ENCODE measurements at places on chromosomes 11 and 22.

- DNase-seq, result no peak
These were observed 32.4 kb downstream of the JAM3 start for GRCh38 chr11:134101282-134101681.

- no peak for DNase-seq
These were observed 673 bp upstream of the DUSP18 start for GRCh38 chr22:30668386-30668710.

DNA sequence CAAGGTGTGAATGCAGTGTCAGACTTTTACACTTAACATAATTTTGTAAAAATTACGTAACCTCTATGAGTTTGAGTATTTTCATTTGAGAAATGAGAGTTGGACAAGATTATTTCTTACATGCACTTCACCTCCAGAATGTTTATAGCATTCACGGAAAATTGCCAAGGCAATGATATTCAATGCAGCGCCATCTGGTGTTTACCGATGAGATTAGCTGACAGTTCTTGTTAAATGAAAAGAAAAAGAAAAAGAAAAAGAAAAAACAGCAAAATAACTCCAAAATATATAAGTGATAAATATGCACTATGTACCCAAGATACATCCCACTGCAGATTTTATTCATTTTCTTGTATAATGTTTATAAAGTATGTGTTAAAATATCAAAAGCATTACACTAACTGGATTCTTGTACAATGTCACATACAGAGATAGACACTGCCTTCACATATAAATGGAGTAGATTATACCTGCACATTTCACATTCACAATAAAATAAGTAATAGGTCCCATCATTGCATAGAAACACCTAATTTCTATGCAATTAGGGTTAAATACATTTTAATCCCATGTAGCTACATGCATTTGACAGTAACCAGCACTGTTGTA lies 976.3 kb upstream of the FAT3 start:
- peak; percentile 21 for DNase-seq

GRCh38 chr11:72493426-72494108 lies 59.2 kb upstream of the CLPB start:
- no peak for DNase-seq

- no peak for DNase-seq
These were observed 382.7 kb downstream of the METTL15 start for GRCh38 chr11:28490773-28491382.

GRCh38 chr11:34300926-34301295 lies 56.9 kb downstream of the ABTB2 start:
- no peak for DNase-seq

GRCh38 chr22:50253046-50253915 lies 2.2 kb upstream of the HDAC10 start:
- DNase-seq, result no peak

DNA sequence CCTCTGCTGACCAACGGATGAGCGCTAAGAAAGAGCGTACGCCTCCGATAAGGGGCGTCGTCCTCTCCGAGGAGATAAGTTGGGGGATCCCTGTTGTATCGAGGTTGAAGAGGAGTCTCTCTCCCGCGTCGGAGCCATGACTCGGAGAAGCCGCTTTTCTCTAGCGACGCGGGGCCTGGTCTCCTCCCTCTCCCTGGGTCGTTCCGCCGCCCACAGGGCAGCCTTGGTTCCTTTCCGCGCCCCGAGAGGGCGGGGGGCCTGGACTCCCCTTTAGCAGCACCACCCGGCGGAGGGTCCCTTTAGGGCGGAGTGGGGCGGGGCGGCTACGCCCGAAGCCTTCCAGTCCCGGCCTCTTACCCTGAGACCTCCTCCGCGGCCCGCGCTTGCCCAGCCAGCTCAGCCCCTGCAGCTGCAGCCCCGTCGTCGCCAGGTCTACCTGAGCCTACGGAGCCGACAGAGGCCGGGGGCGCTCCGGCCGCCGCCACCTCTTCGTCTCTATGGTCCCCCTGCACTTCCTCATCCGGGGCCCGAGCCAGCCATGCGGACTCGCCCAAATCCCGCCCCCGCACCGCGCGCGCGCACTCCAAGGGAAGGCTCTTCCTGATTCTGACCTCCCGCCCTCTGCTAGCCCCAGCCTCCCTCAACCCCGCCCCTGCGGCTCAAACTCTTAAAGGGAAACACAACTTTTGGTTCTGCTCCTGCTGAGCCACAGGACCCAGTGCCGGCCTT lies at the start of gene PRR14L:
Gene PRR14L, minus strand, starts transcription at position 497 of the 729 bp plus-strand sequence. CDS start 11,272 bp downstream, outside the sequence.
- DNase-seq, result peak; percentile 97

GRCh38 chr11:64251016-64251752 lies at the start of gene PLCB3:
Gene PLCB3 (plus strand): TSS chr11:64251530. CDS start chr11:64251650, 120 bp downstream.
- DNase-seq, result peak; percentile 56

DNA sequence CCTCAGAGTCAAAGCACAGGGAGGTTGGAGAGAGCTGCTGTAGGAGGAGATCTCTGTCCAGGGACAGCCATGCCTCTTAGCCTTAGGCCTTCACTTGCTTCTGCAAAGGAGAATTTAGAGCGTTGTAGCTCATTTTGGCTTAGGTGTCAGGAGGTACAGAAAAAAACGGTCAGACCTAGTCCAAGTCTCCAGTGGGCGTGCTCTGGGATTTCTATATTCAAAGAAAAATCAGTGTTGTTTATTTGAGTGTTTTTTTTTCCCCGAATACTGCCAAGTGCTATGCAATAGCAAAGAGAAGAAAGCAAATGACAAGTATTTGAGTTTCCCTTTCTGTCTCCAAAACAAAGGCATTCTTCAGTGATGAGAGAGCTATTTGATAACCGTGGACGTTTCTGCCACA lies 22.7 kb upstream of the OPCML start:
- DNase-seq, result no peak

- DNase-seq, result no peak
These were observed 6.8 kb downstream of the CABP7 start for GRCh38 chr22:29726512-29727130.

DNA sequence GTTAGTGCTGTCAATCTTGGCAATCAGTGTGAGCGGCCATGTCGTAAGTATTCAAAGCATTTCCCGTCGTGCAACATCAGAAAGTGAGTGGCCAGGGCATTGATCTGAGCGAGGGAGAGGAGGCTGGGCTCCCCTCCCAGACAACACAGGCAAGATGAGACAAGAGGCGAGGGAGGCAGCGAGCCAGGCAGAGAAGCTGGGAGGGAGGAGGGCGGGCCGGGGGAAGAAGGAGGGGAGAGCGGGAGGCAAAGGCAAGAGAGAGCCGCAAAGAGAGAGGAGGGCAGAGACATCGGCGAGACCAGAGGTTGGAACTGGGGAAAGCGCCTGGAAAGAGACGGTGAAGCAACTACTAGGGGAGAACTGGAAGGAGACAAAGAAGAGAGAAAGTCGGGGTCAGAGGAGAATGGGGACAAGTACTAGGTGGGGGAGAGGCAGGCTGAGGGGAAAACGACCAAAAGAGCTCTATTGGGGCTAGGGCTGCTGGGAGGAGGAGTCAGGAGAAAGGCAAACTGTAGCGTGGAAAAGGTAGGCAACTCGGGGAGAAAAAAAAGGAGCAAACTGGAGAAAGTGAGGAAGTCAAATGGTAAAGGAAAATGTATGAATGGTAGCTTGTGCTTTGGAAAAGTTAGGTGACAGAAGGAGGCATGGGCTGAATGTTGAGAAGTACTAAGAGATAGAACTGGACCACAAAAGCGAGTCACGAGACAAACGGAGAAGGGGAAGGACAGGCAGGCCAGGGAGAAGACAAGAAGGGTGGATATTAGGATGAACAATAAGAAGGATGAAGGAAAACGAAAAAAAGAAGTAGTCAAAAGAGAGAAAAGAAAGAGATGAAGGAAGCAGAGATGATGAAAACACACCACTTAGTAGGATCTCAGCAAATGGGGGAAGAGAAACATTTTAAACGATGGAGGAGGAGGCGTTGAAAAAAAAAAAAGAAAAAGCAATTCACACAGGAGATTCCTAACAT lies 130.5 kb upstream of the C11orf58 start:
- DNase-seq, result no peak

GRCh38 chr11:73113426-73113825 lies 28.7 kb downstream of the FCHSD2 start:
- DNase-seq, result no peak

DNA sequence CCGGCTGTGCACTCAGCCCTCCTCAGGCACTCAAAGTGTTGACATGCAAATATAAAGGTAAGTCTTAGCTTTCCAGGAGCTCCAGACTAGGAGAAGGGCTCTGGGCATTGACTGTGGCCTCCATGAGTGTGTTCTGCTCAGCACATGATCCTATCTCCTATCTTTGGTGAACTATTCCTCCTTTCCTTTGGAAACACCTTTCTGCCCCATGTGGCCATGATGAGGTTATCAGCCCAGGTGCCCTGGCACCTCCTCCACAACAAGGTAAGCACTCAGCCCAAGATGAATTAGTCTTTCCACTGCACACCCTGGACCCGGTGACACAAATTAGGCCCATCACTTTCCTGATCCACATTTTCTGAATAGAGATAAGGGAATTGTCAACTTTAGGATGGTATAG lies 37.9 kb upstream of the LMO1 start:
- DNase-seq, result no peak

- no peak for DNase-seq
These were observed 15.2 kb downstream of the SAA4 start for GRCh38 chr11:18221274-18221876.

GRCh38 chr11:95076416-95076815 lies 9.7 kb downstream of the SRSF8 start:
- DNase-seq, result no peak

DNA sequence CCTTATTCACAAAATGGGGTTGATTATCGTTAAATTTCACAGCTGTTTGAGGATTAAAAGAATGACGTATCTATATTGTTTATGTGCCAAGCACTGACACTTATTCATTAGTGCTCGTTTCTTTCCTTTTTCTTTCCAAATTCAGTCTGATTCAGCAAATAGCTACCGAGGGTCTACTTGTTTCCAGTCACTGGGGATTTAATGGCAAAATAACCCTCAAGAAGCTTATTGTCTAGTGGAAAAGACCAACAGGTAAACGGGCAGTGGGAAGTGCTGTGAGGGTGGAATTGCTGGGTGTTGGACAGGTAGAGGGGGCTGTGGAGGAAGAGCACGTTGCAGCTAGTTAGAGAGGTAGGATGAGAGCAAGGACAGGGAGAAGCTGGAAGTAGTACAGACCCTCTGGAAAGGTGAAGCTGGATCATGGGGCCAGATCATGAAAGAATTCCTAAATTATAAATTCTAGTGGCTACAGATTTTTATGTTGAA lies 48.3 kb upstream of the BIRC3 start:
- DNase-seq, result no peak

DNA sequence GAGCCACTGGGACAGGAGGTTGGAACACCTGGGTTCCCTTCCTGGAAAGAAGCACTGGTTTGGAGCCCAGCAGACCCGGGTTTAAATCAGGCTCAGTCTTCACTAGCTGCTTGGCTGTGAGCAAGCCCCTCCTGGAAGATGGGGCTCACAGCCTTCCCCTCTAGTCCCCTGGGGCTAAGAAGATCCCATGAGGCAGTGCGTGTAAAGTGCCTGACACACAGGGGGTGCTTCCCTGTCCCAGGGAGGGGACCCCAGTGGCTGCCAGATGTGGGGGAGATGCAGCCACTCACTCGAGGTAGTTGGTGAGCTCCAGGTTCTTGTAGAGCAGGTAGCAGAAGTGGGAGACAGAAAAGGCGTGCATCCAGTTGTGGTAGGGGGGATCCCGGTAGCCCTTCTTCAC lies 93.2 kb downstream of the PDE2A start:
- no peak for DNase-seq

DNA sequence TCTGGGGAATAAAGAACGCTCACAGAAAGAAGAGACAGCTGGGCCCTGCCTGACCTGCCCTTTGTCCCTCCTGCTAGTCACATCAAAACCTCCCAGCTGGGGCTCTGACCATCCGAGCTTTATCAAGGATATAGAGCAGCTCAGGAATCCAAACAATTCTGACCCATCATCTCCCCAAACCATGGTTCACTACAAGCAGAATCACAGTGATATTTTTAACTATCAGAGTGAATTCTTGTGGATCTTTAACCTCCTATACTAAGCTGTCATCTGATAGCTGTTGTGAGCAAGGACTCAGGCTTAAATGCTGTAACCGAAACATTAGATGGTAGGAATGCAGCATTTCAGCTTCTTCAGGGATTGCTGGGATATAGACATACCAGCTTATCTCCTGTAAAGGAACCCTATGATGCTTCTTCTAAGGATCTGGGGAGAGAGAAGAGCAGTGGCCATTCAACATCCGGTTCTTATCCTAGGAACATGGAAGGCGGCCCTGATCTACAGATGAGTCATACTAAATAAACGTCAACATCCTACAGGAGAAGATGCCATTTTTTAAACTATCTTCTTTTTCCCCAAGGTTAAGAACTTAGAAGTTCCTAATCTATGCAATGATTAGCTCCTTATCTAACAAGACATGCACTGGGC lies 84.7 kb upstream of the AKIP1 start:
- DNase-seq, result no peak

- DNase-seq, result peak; percentile 15
These were observed 64.7 kb upstream of the ASPHD2 start for GRCh38 chr22:26364066-26365015.

- no peak for DNase-seq
These were observed 139.8 kb downstream of the CCDC81 start for GRCh38 chr11:86514453-86514852.

DNA sequence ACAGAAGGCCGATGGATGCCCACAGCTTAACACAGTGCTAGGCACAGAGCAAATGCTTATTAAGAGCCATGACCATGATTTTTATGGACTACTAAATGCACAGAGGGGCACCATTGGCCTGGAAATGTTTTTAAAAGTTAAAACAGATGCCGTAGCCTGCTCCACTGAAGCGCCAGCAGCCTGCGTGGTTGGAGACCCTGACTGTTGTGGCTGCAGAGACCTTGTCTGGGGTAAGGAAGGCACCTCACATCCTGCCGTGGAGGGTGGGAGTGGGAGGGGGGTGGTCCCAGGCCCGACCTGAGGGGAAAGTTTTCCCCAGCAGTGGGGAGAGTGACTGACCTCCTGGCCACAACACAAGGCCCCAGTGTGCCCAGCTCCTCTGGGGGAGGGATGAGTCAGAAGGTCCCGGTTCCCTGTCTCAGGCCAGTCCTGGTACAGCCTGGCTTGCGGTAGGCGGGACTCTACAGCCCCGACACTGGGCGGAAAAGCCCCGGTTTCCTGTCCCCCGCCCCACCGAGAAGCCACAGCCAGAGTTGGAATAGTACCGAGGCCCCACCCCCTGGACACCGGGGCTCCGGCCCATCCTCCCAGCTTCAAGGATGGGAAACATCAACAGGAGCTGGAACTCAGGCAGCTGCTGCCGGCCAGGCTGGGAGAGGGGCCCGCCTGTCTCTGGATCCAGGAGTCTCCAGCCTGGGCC lies 7.0 kb downstream of the CHST1 start:
- no peak for DNase-seq

- no peak for DNase-seq
These were observed 83.3 kb downstream of the MYEOV start for GRCh38 chr11:69377029-69377952.

- DNase-seq, result no peak
These were observed 215.9 kb upstream of the CCDC90B start for GRCh38 chr11:83502041-83502440.

DNA sequence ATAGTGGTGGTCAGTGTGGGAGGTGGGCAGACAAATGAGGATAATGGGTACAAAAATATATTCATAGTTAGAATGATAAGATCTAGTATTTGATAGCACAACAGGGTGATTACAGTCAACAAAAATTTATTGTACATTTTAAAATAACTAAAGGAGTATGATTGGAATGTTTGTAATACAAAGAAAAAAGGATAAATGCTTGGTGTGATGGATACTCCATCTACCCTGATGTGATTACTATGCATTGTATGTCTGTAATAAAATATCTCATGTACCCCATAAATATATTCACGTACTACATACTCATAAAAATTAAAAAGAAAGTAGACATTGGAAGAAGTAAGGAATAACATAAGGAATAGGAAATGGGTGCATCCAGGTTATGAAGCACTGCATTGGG lies 15.4 kb downstream of the RRP8 start:
- no peak for DNase-seq
